Peyer's patch (tissue), 4 donors: ENCODE measurements at places on chromosomes 3 and 15. TPM values are rescaled to one million over a fixed set of nuclear protein-coding genes. Genes with fewer than 3 reads are reported as not detected.

GRCh38 chr15:57283774-57284503 lies 92.4 kb upstream of the CGNL1 start:
- DNase-seq, result peak; percentile 39

DNA sequence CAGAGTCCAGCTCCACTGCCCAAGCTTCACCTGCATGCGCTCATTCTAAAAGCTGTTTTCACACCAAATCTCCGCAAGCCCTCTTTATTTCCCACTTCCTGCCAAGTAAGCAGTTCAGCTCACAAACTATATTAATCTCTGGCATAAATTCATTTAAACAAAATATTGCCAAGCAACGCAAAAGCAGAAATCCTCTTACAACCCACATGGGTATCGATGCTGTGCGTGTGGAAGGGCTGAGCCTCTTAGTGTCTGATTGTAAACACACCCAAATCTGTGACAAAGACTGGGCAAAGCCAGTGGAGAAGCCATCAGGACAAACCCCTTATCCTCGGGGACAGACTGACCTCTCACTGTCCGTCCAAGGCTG lies 124.3 kb upstream of the ATP2B2 start:
- no peak for DNase-seq

- DNase-seq, result no peak
These were observed 307.0 kb upstream of the ROPN1 start for GRCh38 chr3:124298951-124299350.

- no peak for DNase-seq
These were observed 39.4 kb upstream of the CD47 start for GRCh38 chr3:108130236-108130635.

DNA sequence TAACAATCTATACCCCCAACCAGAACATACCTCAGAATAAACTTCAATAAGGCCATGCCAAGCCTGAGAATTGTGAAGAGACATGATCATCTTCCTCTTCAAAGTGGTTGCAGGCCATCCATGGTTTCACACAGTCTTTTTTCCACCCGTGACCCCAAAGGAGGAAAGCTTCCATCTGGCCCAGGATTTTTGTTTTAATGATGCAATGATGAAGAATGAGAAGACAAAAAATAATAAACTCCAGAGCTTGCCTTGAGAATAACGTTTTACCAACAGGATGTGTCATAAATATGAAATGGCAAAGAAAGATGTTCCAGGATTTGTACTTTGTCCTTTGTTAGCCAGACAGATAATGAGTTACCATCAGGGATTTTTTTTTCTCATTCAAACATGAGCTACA lies 201.9 kb downstream of the WNT5A start:
- DNase-seq, result no peak

- DNase-seq, result no peak
These were observed 56.1 kb downstream of the TAFA4 start for GRCh38 chr3:68876112-68876713.

- no peak for DNase-seq
These were observed 991.1 kb downstream of the GBE1 start for GRCh38 chr3:80770106-80771074.

DNA sequence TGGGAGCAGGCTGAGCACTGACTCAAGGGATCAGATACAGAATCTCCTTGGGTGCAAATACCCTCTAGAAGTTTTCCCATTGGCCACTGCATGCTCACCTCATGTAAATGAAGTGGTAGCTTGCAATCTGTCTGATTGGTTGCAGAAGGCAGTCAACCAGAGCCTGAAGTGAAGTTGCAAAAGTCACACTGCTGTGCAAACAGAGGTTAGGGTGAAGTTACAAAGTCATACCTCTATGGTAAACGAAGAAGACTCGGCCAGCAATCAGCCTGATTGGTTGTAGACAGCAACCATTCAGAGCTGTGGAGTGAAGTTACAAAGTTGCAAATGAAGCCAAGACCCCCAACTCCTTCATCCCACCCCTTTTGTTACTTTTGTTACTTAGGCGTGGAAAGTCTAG lies 27.1 kb downstream of the STARD9 start:
- no peak for DNase-seq

GRCh38 chr3:23389686-23390085 lies 186.6 kb downstream of the UBE2E2 start:
- no peak for DNase-seq

DNA sequence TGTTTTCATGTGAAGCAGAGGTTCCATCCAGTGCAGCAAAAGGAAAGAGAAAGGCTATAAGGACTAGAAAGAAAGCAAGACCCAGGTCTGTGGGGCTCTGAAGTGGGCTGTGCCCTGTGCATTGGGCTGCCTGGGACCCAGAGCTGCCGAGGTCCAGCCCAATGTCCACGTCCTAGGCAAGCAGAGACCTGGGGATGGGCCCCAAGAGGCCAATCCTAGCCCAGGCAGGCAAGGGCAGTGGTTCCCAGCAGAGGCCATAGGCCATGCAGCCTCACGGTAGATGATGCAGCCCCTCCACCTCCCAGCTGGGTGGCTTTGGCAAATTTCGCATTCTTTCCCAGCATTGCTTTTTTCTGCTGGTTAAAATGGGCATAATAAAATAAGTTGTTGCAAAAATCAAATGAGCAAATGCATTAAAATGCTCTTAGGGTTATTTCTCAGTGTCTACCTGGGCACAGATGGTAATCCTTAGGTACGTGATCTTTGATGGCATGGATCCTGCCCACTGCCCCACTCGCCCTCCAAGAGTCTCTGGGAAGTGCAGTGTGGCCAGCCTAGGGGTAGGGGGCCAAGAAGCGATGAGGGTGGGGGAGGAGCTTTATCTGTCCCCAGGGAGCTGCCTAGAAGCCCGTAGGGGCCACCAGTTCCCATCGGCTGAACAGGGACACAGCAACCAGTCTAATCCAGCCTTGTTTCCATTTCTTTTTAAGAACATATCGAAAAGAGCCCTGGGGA lies 22.3 kb upstream of the GP9 start:
- DNase-seq, result no peak

GRCh38 chr15:65177901-65178300 lies 7.2 kb downstream of the CLPX start:
- DNase-seq, result peak; percentile 64

DNA sequence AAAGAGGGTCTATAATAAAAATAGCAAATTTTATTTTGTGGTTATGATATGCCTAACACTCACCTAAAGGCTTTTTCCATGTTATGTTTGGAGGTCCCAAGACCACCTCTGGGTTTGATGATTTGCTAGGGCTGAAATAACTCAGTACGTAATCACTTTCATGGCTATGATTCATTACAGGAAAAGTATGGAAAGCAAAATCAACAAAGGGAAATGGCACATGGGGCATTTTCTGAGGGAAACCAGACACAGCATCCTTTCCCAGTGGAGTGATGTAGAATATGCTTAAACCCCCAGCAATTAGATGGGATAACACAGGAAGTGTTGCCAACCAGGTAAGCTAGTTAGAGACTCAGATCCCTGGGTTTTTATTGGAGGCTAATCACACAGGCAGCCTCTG lies 701.6 kb upstream of the CBLB start:
- no peak for DNase-seq

- no peak for DNase-seq
These were observed 3.1 kb upstream of the ABTB1 start for GRCh38 chr3:127669541-127670228.

GRCh38 chr3:168165390-168166269 lies 69.9 kb upstream of the GOLIM4 start:
- DNase-seq, result no peak

DNA sequence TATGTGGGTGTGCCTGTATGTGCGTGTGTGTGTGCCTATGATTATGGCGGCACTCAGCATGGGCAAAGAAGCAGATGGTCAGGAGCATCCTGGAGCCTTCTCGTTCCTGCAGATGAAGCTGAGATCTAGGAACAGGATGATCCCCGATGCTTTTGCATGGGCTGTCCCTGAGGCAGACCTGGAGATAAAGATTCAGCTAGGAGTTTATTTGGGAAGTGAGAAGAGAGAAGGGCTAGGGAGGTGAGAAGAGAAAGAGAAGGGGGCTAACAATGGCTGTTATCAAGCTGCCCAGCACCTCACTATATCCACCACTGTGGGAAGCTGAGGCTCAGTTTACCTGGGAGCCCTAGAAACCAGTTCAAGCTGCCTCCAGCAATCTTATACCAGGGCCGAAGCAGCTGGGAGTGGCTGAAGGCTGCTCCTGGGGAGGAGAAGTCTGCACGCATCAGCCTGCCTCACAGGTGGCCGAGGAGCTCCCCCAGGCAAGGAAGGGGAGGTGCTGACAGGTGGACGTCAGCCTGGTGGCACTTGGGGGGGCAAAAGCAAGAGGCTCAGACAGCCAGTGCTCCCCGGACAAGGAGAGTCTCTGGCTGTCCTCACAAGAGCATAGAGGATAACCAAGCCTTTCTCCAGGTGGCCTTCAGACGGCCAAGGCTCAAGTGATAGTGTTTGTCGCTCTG lies 94.0 kb upstream of the IQSEC1 start:
- no peak for DNase-seq

Gene DUOXA2
- total RNA-seq, result not detected

Gene FBXO40
- not detected for total RNA-seq

Gene TF
- total RNA-seq, result 0.70 TPM

Gene CHRFAM7A
- not detected for total RNA-seq

Gene MAPKBP1
- total RNA-seq, result 69.8 TPM

Gene ZBBX
- not detected for total RNA-seq

Gene A4GNT
- not detected for total RNA-seq

Gene AMOTL2
- 20.3 TPM for total RNA-seq

Gene CD200
- 4.4 TPM for total RNA-seq

Gene ZPLD1
- total RNA-seq, result not detected

Gene RTP3
- not detected for total RNA-seq

Gene SLC24A5
- not detected for total RNA-seq

Gene CCDC191
- 25.6 TPM for total RNA-seq

Gene KBTBD13
- total RNA-seq, result 0.38 TPM

Gene ANKRD63
- not detected for total RNA-seq

Gene KCNMB2
- total RNA-seq, result not detected

Gene ASB14
- total RNA-seq, result not detected
